ENCODE measurements at places on chromosomes 5 and 9.

DNA sequence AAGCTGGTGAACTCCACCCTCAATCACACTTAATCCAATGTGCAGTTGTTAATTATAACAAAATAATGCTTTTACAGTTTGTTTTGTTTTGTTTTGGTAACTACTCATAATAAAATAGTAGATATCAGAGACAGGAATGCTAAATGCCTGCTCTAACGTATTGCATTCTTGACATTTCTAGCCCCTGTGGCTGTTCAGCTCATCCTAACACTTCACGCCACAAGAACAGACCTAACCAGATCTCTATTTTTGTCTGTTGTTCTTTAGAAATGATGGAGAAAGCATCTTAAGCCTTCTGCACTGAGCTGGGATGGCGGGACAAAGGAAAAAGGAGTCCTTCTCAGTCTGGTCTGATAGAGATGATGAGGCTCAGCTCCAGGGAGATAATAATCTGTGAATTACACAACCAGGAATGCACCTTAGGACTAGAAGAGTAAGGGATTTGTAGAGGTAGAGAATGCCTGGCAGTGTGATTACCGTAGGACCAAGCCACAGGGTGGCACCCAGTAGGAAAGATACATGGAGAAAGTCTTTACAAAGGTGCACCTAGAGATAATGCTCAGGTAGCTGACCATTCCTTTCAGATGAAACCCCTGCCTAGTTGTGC, 628.8 kb downstream of the PDE4D start:
- no peak for DNase-seq

GRCh38 chr5:160675988-160676387, 176.0 kb downstream of the ATP10B start:
- DNase-seq, result peak; percentile 33

- no peak for DNase-seq
These were observed 70.8 kb downstream of the PRELID2 start for GRCh38 chr5:145764325-145764724.

- DNase-seq, result no peak
These were observed 159.0 kb upstream of the MEF2C start for GRCh38 chr5:89041976-89042375.

GRCh38 chr9:98080326-98080725, 23.8 kb downstream of the NANS start:
- DNase-seq, result no peak

GRCh38 chr5:39223565-39224156, 4.3 kb upstream of the FYB1 start:
- DNase-seq, result no peak

- no peak for DNase-seq
These were observed 234.9 kb downstream of the FAM170A start for GRCh38 chr5:119864286-119864685.

DNA sequence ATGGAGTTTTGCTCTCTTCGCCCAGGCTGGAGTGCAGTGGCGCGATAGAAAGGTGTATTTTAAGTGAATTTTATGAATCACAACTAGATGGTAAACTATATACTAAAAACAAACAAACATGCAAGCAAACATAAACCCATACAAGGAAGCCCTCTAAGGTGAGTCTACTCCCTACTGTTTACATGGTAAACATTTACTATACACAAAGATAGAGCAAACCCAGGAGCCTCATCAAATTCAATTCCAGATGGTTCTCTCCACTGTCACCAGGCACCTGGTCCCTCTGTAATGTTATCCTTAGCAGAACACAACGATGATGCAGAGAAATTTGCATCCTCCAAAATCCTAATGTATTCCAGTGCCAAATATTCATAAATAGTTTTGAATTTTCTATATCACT, 17.9 kb downstream of the ANKH start:
- no peak for DNase-seq

DNA sequence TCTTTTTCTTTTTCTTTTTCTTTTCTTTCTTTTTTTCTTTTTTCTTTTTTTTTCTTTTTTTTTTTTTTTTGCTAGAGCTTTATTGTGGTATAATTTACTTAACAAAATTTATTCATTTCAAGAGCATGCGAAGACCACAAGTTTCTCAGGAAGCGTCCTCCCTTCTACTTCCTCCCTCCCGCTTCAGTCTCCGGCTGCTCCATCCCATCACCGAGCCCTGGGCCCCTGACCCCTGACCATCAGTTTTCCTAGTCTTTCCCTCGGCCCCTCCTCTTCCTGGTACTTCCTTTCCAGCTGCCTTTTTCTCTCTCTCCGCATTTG, 34.7 kb downstream of the C9orf152 start:
- no peak for DNase-seq

- DNase-seq, result no peak
These were observed 329.1 kb downstream of the SH3GL2 start for GRCh38 chr9:17907779-17908508.

DNA sequence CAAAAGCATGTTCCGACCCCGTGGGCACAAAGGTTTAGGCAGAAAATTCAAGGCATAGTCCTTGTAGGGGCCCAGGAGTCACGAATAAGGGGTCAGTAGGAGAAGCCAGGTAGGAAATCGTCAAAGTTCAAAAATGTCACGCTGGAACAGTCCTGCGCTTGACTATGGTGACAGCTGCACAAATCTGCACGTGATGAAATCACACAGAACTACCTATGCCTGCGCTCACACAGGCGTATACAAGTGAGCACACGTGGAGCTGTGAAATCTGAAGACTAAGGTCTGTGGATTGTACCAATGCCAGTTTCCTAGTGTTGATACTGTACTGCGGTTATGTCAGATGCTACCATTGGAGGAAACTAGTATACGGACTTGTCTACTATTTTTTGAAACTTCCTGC, 303.1 kb upstream of the PANK3 start:
- no peak for DNase-seq

- DNase-seq, result no peak
These were observed 872 bp upstream of the SMIM3 start for GRCh38 chr5:150777685-150778084.

GRCh38 chr5:71946343-71947030, 160.8 kb upstream of the MAP1B start:
- DNase-seq, result no peak

Measured in midbrain (tissue), 1 donor.